ENCODE measurements at places on chromosomes 13 and 19. TPM values are rescaled to one million over a fixed set of nuclear protein-coding genes. Genes with fewer than 3 reads are reported as not detected.

SGTA gene
- polyA plus RNA-seq = 44.0 TPM

- no peak for DNase-seq
Observed at GRCh38 chr19:54325194-54325621, 12.2 kb upstream of the LILRA5 start.

DNA sequence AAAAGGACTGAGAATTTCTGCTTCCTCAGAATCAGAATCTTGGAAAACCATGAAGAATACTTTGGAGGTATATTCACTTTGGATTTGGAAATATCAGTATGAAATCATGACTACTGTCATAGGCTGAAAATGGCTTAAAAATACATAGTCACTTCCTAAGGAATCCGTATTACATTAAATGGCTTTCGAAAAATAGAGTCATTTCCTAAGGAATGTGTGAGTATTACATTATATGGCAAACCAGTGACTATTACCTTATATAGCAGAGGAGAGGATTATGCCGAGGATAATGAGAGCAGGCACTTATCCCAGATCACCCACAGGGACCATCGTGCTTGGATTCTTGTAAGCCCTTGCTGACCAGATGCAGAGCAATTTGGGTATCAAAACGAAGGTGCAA lies 1471.8 kb downstream of the EFNB2 start:
- no peak for DNase-seq

ABCC4 gene
- 140 TPM for polyA plus RNA-seq

ADAMTS10 gene
- 8.4 TPM for polyA plus RNA-seq

DNA sequence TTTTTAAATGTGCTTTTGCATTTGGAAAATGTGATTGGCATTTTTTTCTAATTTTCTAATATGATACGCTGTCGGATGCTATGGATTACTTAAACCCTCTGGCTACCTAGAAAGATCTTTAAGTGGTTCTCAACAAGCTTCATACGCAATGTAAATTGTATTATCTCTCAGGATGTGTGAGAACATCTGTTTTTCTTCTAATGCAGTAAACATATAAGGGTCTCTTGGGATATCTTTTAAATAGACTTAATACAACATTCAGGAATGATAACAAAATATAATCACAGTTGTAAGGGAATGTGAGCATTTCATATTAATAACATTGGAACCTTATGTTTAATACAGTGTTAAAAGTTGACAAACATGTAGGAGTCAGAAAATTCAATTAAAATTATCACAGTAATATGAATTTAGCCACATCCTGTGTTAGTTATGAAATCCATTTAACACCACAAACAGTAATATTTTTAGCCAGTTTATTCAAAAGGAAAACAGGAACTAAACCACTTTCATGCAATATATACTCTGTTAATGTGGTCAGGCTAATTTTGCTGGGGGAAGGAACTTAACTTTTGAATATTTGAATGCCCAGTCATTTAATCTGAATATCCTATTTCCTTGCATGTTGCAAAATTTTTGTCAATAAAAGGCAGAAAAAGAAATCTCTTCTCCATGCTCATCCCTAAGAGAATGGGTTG lies 15.0 kb upstream of the ALOX5AP start:
- no peak for DNase-seq

RUBCNL gene
- not detected for polyA plus RNA-seq

DNA sequence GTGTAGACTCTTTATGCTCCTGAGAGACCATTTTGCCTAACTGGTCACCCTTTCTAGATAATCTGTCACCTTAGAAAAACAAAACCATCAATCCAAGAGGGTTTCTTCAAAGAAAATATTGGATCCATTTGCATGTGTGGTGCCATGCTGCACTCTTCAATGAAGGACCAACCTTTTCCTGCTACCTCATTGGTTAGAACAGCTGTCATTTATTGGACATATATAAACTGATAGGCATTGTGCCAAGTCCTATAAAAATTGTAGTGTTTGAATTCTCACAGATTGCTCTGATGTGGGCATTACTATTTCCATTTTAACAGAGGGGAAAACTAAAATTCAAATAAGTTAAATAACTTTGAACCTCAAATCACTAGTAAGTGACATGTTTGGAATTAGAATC lies 333.2 kb downstream of the MYO16 start:
- DNase-seq = no peak

PSMD8 gene
- 328 TPM for polyA plus RNA-seq

GRCh38 chr13:93899981-93900380 lies 579.5 kb downstream of the DCT start:
- DNase-seq = no peak

DNA sequence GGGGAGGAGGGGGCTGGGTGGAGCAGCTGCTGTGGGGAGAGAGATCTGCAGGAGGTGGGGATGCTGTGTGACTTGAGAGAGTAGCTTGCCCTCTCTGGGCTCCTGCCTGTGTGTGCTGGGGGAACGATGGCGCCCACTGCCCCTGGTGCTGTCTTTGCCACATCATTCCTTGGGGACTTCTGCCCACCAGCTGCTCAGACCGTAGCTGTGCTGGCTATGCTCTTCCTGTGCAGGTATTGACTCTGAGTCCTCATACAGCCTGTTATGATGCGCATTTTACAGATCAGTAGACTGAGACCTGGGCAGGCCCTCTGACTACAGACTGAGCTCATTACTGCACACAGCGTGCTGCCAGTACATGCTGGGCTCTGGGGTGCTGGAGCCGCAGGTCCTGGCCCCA lies 51.1 kb downstream of the DNM2 start:
- DNase-seq = no peak

DNA sequence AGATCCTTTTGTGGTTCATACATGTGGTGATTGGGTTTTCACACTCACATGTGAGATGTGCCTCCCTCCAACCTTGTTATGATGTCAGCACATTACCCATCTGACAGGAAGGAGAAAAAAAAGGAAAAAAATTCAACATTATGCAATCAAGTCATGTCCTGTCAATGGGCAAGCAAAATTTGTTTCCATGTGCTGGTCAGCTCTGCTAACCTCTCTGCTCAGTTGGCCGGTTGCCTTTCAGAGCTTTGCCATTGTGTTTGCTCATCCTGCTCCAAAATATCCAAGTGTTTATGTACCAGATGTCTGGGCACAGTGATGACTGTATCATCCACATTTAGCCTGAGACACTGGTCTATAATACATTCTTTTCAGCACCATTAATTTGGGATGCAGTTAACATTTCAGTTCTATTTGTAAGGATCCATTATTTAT lies 27.0 kb upstream of the METTL21C start:
- DNase-seq = no peak

- DNase-seq = no peak
Observed at GRCh38 chr13:111458739-111459138, 138.3 kb downstream of the TEX29 start.

DNA sequence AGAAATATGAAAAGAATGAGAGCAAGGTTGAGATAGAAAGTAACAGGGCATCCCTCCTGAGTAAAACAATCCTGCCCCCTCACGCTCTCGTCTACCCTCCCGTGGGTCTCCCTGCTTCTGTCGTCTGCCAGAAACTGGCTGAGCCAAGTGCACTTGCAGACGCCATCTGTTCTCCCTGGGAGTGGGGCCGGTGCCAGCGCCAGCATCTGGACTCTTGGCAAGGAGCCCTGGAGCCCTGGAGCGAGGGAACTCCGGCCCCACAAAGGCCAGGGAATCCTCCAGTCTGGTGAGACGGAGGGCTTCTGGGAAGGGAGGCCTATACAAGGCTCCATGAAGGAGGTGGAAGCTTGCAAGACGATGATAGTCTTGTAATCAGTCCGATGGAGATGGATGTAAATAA lies 2.3 kb upstream of the TMEM91 start:
- DNase-seq = peak; percentile 89

CD79A gene
- 0.36 TPM for polyA plus RNA-seq

DNA sequence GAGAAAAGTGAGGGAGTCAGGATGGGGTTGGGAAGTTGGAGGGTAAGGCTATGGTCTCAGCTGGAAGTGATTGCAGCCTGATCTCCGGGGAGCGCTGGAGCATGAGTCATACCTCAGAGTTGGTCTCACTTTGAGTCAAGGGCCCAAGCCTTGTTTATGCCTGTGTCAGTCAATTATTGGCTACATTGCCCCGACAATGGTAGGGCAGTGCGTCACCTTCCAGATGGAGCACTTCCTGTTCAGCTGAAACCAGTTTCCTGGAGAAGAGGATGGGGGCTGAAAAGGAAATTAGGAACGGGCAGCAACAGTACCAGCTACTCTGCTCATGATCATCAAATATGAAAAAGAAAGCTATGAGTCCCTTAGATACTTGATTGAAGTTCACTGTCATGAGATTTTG lies 60.4 kb downstream of the ADGRE1 start:
- no peak for DNase-seq

DNA sequence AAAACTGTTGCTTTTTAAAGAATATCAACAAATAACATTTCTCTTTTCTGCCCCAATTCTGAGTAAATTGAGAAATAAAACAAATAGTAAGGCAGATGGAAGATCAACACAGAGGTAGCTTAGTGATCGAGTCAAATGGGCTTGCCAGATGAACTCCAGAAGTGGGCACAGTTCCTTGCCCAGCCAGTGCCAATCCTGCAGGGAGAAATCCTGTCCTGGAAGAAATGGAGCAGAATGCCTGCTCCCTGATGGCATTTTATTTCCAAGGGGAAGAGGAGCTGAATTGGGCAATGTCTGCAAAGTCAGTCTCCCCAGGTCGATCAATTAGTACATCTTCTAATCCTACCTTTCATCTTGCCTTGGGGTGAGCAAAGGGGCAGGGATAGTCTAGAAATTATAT lies 225.3 kb downstream of the NHLRC3 start:
- no peak for DNase-seq

GRCh38 chr19:11031421-11032070 lies 57.7 kb upstream of the LDLR start:
- no peak for DNase-seq

- no peak for DNase-seq
Observed at GRCh38 chr19:489418-490196, 6.7 kb upstream of the MADCAM1 start.

- DNase-seq = no peak
Observed at GRCh38 chr19:45428384-45429231, 4.9 kb upstream of the ERCC1 start.

GRCh38 chr19:43719918-43720317 lies 4.0 kb downstream of the IRGC start:
- DNase-seq = no peak

TBXA2R gene
- 0.99 TPM for polyA plus RNA-seq

DNA sequence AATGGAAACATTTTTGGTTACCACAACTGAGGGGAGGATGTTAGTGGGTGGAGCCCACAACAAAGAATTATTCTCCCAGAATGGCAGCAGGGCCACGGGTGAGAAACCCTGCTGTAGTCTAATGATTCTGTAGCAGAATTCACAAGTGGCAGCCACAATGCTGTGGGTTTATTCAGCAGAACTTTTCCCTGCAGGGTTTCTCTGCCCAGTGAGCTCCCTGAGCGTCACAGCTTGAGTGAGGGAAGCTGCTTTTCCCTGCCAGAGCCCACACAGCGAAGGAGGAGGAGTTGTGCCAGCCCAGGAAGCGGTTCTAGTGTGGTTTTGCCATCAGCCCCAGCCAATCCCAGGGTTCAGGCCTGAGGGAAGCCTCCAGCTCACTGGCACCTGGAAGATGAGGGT lies 4.4 kb downstream of the ATP12A start:
- DNase-seq = no peak

KLK4 gene
- not detected for polyA plus RNA-seq

TMEM59L gene
- 1.3 TPM for polyA plus RNA-seq

C19orf44 gene
- 1.8 TPM for polyA plus RNA-seq

IGFLR1 gene
- 2.0 TPM for polyA plus RNA-seq

GRCh38 chr13:114285166-114285808 lies 3.9 kb downstream of the UPF3A start:
- DNase-seq = no peak

DNA sequence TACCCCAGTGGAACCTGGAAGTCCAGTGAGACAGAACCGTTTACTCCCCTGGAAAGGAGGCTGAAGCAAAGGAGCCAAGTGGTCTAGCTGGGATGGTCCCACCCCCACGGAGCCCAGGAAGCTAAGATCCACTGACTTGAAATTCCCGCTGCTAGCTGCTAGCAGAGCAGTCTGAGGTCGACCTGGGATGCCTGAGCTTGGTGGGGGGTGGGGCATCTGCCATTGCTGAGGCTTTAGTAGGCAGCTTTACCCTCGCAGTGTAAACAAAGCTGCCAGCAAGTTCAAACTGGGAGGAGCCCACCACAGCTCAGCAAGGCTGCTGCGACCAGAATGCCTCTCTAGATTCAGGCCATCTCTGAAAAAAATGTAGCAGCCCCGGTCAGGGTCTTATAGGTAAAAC lies 437.0 kb downstream of the SUCLA2 start:
- DNase-seq = no peak

DNA sequence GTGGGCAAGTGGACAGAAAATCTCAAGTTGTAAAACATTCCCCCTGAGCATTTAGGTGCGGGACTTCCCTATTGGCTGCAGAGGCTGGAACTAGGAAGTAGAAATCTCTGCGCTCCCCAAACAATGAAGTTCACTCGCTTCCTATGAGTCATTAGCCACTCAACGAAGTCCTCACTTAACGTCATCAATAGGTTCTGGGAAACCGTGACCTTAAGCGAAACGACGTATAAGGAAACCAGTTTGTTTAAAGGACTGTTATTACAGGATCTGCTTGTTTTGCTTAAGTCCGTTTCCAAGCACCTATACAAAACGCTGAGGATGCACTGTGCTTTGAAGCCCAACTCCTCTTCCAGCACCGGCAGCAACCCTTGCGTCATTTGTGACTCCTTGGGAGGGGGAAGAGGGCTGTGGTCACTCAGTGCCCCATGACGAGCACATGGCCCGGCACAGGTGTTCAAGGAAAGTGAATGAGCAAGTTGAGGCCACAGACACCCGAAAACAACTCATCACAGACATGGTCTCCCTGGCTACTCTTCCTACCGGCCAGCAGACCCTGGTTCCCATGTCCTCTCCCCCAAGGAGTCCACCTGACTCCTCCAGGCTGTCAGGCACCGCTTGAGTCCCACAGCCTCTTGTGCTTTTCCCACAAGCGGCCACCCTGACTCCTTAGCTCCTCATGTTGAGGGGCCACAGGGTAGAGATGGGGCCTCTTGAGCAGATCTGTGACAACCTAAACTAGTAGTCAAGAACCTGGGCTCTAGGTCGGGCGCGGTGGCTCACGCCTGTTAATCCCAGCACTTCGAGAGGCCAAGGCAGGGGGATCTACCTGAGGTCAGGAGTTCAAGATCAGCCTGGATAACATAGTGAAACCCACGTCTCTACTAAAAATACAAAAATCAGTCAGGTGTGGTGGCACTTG lies 4.8 kb downstream of the RPS16 start:
- DNase-seq = peak; percentile 85

- DNase-seq = no peak
Observed at GRCh38 chr13:41494202-41494601, 36.9 kb downstream of the RGCC start.

PALM gene
- 1.8 TPM for polyA plus RNA-seq

GRCh38 chr19:33471111-33471996 lies 50.2 kb downstream of the PEPD start:
- DNase-seq = no peak

GRCh38 chr19:33282036-33282671 lies 20.2 kb downstream of the CEBPA start:
- DNase-seq = no peak

DCT gene
- not detected for polyA plus RNA-seq

DNA sequence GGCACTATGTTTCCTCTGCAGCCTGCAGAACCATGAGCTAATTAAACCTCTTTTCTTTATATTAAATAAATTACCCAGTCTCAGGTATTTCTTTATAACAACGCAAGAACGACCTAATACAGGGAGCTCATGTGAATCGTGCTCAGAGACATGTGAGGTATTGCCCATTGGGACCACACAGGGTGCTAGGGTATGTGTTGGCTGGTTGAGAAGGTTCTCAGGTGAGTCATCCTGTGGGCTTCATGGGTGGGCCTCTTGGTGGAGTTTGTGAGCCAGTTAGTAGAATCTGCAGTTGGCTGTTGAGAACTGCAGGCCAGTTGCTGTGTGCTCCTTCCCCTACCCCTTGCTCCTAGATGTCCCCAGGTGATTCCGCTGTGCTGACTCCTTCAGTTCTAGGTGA lies 163.0 kb downstream of the HS6ST3 start:
- no peak for DNase-seq

Data from AG04450 (cell line).